ENCODE measurements at places on chromosomes 2 and 18. TPM values are rescaled to one million over a fixed set of nuclear protein-coding genes. Genes with fewer than 3 reads are reported as not detected.

GRCh38 chr2:206255003-206255402 is 19.5 kb upstream of the ZDBF2 start:
- DNase-seq = no peak

DNA sequence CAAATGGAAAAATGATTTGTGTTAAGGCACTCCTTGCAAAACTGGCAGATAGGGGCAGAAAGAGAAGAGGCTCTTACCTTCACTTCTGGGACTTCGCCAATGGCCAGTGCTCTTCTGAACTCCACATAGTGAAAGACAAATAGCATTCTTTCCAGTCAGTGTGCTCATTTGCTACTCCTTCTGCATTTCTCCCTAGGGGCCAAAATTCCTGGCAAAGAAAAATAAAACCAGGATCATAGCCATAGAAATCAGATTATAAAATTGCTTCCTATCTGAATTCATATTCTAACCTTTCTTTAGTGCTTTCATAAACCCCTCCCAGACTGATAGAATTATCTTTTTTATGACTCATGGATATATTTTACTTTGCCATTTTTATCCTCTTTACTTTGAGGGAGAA is 56.9 kb upstream of the PELI1 start:
- DNase-seq = no peak

DNA sequence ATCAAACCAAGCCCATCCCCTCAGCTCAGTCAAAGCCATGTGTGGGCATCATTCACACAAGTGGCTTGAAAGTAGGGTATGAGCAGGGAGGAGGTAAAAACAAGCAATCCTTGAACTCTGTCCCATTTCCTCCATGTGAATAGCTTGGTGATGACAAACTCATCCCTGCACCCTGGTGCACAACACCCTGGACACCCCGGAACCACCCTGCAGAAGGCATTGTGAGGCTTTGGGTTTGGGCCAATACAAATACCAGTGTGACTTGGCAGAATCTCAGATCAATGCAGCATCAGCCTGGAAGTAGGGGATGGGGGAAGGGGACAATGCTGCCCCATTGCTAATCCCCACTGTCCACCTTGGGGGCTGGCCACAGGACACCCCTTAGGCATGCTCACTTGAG is 28.6 kb downstream of the TGFA start:
- DNase-seq = no peak

GRCh38 chr2:223027442-223027841 is 24.5 kb upstream of the KCNE4 start:
- no peak for DNase-seq

GRCh38 chr18:21183670-21184069 is 58.4 kb upstream of the GREB1L start:
- DNase-seq = no peak

DNA sequence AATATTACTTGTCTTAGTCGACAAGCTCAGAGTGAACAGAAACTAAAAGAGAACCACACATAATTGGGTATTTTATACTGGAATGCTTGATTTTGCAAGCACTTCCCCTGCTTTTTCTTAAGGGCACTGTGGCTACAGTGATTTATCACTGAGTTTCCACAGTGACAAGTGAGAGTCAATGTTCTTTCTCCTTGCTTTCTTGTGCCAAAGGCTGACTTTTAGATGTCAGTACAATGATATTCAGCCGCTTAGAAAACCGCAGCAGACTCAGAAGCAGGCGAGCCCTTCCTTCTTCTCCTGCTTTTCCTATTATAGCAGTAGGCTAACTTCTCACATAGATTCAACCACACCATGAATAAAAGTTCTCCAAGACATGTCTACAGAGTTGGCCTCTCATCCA is 1603.6 kb upstream of the NXPH2 start:
- no peak for DNase-seq

Gene MAPRE3
- polyA plus RNA-seq = 4.9 TPM

All from H1 (cell line).